ENCODE measurements at places on chromosomes 5 and 9. TPM values are rescaled to one million over a fixed set of nuclear protein-coding genes. Genes with fewer than 3 reads are reported as not detected.

The GABRB2 gene
- not detected for total RNA-seq

The CCL19 gene
- total RNA-seq, result not detected

The ALDOB gene
- total RNA-seq, result not detected

The PCDHGA9 gene
- total RNA-seq, result 0.76 TPM

The MARCHF6 gene
- 36.7 TPM for total RNA-seq

The C9orf50 gene
- not detected for total RNA-seq

The NMRK1 gene
- 31.8 TPM for total RNA-seq

The SDHA gene
- total RNA-seq, result 199 TPM

The PCDHGB2 gene
- total RNA-seq, result 0.65 TPM

The PIP5KL1 gene
- 0.91 TPM for total RNA-seq

The MTX3 gene
- 9.3 TPM for total RNA-seq

The PTGER4 gene
- 56.5 TPM for total RNA-seq

The C7 gene
- 0.32 TPM for total RNA-seq

The C9orf153 gene
- total RNA-seq, result not detected

The HINT1 gene
- 265 TPM for total RNA-seq

The SPINK4 gene
- not detected for total RNA-seq

The CRHBP gene
- total RNA-seq, result 0.15 TPM

The IL7R gene
- total RNA-seq, result 1.3 TPM

The CSNK1A1 gene
- 522 TPM for total RNA-seq

The IRX1 gene
- total RNA-seq, result under 0.01 TPM

The TNFSF15 gene
- total RNA-seq, result 7.3 TPM

The FABP6 gene
- not detected for total RNA-seq

The NPR3 gene
- total RNA-seq, result 2.3 TPM

The CDH9 gene
- not detected for total RNA-seq

The RASEF gene
- under 0.01 TPM for total RNA-seq

Measured in epithelial cell of umbilical artery (primary cell).